ENCODE measurements at places on chromosomes 6 and 20.

DNA sequence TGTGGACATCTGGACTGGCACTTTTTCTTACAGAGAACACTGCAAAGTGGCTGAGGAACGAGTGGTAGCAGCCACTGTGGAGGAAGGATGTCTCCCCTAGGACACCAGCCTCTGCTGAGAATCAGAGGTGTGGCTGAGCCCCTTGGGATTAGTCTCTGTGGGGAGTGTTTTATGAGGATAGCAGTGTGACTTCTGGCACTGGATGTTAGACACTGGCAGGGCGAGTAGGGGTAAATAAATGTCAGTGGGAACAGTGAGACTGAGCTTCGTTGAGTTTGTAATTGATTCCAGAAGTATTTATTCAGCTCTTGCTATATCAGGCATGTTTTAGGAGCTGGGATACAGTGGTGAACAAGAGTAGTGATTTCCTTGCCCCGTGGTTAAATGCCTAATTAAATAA, 124.0 kb downstream of the JARID2 start:
- no peak for DNase-seq

DNA sequence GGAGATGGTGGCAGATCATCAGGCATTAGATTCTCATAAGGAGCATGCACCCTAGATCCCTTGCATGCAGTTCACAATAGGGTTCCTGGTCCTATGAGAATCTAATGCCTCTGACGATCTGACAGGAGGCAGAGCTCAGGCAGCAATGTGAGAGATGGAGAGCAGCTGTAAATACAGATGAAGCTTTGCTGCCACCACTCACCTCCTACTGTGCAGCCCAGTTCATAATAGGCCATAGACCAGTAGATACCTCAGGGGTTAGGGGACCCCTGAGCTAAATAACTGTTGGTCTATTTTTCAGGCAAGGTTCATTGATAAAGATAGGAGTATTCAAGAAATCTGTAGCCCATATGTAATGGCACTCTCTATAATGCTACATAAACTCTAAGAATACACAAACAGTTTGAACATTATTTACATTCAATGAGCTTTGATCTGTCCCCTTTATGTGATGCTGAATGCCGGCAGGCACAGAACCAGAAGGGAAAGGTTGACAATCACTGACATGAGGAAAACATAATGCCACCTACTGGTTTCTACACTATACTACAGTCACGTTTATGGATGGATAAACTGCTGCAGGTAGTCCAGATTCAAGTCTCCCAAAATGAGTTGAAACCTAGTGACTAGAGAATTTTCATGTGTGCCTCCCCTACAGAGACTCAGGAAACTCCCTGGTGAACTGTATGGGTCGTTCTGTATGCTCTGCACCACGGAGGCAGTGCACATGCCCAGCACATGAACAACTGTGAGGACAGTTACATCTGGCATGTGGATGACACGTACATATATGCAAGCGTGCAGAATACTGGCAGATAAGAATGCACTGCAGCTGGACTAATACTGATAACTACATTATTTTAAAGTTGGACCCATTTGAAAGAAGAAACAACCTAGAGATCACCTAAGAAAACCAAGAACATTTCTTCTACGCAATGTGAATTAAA, 72.0 kb downstream of the DST start:
- no peak for DNase-seq

DNA sequence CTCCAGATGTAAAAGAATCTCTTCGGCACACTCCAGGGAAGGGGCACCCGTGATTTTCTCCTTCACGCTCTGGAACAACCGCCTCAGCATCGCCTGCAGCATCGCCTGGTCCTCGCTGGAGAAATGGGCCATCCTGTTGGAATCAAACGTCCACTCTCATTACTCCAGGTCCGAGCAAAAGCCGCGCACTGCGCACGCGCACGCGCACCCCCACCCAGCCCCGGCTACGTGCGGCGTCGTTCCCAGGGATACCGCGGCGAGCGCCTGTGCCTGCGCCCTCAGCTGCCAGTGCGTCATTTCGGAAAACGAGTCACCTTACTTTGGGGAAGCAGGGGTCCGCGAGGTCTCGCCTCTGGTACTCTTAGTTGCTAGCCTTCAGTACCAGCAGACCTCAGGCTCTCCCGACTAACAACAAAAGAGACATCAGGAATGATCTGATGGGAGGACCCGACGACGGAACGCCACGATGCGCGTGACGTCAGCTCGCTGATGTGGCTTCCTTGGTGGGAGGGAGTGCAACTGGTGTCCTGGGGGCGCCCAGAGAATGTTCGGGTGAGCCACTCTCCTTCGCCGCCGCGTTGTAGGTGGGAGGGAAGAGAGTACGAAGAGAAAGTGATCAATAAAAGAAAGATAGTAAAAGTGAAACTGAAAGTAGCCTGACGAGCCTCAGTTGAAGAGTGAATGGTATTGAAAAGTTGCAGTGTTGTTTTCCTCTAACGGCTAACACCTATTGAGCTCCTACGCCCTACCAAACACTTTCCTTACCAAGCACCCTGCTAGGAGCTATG, at the start of gene TBC1D32:
TBC1D32 (minus strand) TSS at position 182 of the 788 bp plus-strand sequence; CDS start at position 132, 50 bp downstream.
- DNase-seq, result peak; percentile 95

DNA sequence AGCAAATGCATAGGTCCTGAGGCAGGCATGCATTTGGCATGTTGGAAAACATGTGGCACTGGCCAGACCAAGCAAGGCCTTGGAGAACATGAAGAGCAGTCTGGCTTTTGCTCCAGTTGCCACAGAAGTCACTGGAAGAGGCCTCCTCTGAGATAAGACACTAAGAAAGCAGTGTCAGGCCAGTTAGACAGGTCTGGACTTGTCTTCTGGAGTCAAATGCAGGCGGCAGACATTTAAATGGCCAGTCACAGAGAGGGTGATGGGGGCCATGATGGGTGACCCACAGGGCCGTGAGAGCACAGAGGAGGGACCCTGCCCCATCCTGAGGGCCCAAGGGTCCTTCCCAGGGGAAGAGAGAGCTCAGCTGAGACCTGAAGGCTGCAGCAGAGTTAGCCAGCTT, 26.7 kb upstream of the ADA start:
- no peak for DNase-seq

Measured in sigmoid colon (tissue), 7 donors.